ENCODE measurements at places on chromosomes 5 and 9. TPM values are rescaled to one million over a fixed set of nuclear protein-coding genes. Genes with fewer than 3 reads are reported as not detected.

DNA sequence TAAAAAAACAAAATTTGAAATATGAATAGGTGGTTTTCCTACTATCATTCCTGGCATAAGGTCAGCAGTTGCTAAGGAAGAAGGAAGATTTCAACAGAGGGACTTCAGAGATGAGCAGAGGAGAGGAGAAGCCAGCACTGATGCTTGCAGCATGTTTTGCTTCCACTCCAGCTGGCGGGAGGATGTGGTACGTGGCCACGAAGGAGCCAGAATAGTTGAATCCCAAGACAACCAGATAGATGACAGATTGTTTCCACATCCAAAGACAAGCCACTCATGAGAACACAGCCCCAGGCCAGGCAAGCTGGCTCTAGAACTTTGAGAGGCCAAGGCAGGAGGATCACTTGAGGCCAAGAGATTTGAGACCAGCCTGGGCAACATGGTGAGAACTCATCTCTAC is 15.1 kb downstream of the TIMD4 start:
- DNase-seq: no peak

The CAVIN4 gene
- 3.1 TPM for total RNA-seq

- no peak for DNase-seq
Observed at GRCh38 chr5:29089591-29090130, 2051.3 kb upstream of the CDH9 start.

DNA sequence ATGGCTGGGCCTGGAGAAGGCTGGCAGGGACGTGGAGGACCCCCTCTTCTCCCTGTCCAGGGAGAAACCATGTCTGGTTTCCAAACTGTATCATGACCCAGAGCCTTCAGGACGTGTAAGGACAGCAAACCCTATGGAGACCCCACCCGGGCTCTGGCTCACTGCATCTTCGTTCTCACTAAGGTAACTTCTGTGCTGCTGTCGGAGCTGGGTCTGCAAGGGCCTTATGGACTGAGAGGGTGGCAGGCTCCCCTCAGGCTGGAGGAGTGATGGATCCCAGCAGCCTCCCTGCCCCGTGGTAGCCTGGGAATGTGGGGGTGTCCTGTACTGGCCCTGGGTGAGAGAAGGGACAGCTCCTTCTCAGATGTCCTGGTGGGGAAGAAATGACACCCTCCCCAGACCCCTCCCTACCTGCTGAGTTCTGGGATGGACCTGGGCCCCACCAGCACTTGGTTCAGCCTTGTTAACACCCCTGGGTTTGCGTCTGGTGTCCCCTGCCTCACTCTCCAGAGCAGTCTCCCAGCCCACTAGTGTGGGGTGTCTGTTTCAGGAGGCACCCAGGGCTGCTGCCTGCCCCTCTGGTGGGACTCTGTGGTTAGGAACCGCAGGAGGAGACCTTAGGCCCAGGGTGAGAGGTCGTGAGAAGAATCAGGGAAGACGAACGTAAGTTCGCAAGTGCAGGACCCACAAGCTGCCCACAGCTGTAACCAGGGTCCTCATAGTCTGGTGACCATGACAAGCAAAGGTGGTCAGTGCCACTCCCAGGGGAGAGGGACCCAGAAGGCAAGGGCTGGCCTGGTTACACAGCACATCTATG is 6.6 kb downstream of the SPATA31E1 start:
- no peak for DNase-seq

GRCh38 chr9:133475292-133476012 is 3.4 kb downstream of the SLC2A6 start:
- no peak for DNase-seq

The POLR3G gene
- total RNA-seq: 126 TPM

The SHOC1 gene
- not detected for total RNA-seq

The SLCO6A1 gene
- not detected for total RNA-seq

- no peak for DNase-seq
Observed at GRCh38 chr5:2899311-2899710, 147.8 kb upstream of the IRX2 start.

Data from H7 (cell line).